ENCODE measurements at places on chromosomes 3 and 15.

DNA sequence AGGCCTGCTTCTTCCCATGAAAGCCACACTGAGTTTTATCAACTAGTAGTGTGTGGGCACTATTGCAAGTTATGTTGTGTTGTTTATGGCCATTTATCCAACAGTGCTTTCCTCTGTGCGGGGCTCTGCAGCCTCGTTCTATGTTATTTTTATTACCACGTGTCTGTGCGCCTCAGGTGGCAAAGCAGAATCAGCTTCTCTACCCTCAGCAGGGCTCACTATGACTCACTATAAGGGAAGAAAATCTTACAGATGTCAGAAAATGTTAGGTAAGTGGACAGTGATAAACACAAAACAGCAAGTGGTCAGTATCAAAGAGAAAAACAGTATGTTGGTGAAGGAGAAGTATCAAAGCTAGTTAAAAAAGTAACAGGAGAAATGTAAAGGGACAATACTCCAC lies 61.4 kb downstream of the MOBP start:
- DNase-seq, result no peak

DNA sequence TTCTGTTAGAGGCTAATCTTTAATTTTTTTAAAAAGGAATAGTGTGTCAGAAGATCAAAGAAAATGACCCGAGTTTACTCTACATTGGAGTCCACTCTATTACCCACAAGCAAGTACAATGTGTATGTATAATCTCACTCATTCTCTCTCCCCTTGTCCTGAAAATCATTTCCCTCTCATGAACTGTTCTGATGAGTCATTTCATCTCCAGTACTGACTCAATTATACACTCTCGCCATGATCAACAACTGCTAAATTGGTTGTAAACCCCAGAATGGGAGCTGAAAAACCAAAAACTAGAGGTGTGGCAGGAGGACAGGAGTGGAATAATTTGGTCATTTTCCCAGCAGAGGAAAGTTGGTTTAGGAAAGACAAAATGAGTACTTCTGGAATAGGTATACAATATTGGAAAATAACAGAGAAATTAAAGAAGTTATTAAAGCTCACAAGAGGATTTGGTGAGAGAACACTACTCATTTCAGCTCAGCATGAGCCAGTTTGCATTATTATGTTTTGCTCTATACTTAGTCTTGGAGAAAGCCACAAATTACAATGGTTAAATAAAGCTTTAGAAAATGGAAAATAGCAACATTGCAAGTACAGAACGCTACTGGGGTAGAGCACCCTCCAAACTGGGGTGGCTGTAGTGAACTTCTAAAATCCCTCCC lies 144.3 kb upstream of the PFN2 start:
- no peak for DNase-seq

- no peak for DNase-seq
Measured at GRCh38 chr15:29802411-29802810, 19.9 kb downstream of the TJP1 start.

DNA sequence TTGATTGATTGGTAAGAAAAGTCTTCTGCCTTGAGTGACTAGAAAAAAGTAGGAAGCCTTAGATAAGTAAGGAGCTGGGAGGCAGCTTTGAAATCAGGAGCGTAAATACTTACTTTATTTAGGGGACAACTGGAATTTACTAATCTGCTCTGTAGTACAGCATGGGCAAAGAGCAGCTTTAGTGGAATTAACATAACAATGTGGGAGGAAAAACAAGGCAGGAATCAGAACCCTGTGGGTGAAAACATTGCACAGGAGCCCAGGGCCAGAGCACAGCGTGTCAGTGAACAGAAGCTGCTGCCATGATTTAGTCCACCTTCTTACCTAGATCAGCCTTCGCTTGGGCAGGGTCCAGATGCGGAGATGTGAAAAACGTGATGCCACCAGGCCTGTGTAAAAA lies 14.6 kb downstream of the FMN1 start:
- no peak for DNase-seq

DNA sequence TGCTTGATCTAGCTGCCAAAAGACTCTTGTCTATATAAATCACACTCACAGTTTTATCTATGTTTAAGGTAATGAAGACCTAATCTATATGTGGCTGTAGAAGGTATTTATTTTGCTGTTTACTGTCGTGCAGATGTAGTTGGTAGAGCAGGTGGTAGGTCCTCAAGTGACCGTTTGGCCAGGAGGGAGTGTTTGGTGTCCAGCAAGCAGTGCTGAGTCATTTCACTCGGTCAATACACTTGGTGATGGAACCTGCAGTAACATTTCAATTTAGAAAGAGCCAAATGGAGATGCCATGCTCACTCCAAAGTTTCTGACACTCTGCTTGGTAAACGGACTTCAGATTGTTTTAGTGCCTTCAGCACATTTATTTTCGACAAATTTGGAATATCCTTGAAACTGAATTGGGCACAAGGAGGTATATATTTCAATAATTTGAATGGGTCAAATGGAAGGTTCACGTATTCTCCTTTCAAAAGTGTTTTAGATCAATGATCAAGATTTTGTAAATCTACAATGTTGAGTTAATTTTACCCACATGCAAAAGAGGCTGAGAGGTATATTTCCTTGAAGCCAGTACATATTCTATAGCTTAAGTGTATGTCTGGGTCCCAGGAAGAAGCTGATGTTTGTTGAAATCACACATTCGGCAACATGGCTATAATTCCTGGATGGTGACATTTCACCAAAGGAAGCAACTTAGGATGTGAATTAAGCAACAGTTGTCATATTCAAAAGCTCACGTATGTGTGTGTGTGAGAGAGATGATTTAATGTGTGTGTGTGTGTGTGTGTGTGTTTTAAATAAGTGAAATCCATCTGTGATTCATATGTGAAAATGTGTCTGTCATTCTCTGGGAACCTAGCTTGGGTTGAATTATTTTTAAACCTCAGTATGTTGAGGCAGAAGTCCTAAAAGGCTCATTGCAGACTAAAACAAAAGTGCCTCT lies 7.7 kb upstream of the CX3CR1 start:
- no peak for DNase-seq

- DNase-seq, result no peak
Measured at GRCh38 chr3:58507356-58508078, 15.6 kb downstream of the KCTD6 start.

- no peak for DNase-seq
Measured at GRCh38 chr3:114392831-114393230, 99.0 kb downstream of the TIGIT start.
